ENCODE measurements at places on chromosomes 4 and X. TPM values are rescaled to one million over a fixed set of nuclear protein-coding genes. Genes with fewer than 3 reads are reported as not detected.

DNA sequence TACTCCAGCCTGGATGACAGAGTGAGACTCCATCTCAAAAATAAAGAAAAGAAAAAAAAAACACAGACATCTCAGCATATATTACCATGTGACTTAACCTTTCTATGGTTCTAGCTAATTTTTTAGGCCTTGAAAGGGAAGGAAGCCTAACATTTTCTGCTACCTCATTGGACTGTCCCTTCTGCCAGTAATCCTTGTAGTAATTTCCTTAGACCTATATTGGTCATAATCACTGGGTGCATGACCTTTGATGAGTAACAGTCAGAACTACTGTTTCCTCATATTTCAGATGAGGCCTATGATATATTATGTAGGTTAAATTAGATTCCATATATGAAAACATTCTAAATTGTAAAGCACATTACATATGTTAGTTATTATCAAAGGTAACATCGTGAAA is 9.6 kb downstream of the XIAP start:
- DNase-seq = peak; percentile 21

- no peak for DNase-seq
Measured at GRCh38 chrX:112664924-112665323, 14.8 kb downstream of the LHFPL1 start.

GRCh38 chr4:10891866-10892265 is 207.3 kb upstream of the CLNK start:
- peak; percentile 7 for DNase-seq

- DNase-seq = peak; percentile 98
Measured at GRCh38 chr4:100299046-100299840, 109.0 kb upstream of the DDIT4L start.

- DNase-seq = peak; percentile 86
Measured at GRCh38 chr4:113636877-113637276, 124.7 kb downstream of the CAMK2D start.

- DNase-seq = no peak
Measured at GRCh38 chr4:38612646-38613414, 51.2 kb upstream of the KLF3 start.

- peak; percentile 48 for DNase-seq
Measured at GRCh38 chrX:78123190-78123589, 16.3 kb downstream of the TAF9B start.

GRCh38 chr4:102263024-102263787 is 82.1 kb downstream of the SLC39A8 start:
- peak; percentile 49 for DNase-seq

DNA sequence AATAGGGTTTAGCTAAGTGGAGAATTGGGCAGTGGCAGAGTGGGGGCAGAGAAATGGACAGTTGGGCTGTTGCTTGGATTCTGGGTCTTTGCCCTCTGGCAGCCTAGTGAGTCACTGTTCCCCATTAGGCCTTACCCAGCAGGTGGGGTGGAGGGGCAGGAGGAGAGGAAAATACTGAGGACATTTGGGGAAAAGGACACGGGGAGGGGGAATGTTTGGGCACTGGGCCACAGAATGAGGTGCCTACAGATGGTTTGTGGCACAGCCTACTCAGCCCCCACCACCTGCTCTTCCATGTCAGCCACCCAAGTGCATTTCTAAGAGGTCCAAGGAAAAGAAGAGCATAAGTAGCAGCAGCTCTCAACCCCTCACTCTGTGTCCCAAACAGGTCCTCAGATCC is 13.0 kb downstream of the SLC16A2 start:
- peak; percentile 64 for DNase-seq

- DNase-seq = no peak
Measured at GRCh38 chr4:1402021-1402515, 4.2 kb downstream of the NKX1-1 start.

- no peak for DNase-seq
Measured at GRCh38 chr4:8063974-8064563, 94.5 kb downstream of the ABLIM2 start.

GRCh38 chr4:181147416-181147951 is 1095.7 kb upstream of the TENM3 start:
- no peak for DNase-seq

GRCh38 chrX:28278726-28279125 is 297.5 kb upstream of the DCAF8L1 start:
- DNase-seq = no peak

DNA sequence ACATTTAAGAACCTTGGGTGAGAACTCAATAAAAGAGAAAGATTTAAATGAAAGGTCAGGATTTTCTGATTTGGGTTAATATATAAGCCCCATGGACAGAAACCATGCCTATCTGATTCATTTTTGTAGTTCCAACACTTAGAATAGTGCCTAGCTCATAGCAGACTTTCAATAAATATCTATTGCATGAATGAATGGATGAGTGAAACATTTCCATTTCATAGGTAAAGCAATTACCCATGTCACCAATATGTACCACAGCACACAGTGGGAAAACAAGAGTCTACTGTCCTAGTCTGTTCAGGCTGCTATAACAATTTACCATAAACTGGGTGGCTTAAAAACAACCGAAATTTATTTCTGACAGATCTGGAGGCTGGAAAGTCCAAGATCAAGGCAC is 63.9 kb upstream of the PTPN13 start:
- no peak for DNase-seq

GRCh38 chr4:8280158-8280875 is 10.8 kb downstream of the HTRA3 start:
- no peak for DNase-seq

Gene CDK16
- total RNA-seq = 132 TPM

Gene MAN2B2
- total RNA-seq = 28.5 TPM

Gene CT47B1
- total RNA-seq = not detected

Gene IL2RG
- total RNA-seq = not detected

Gene SLC6A14
- not detected for total RNA-seq

Gene PRRG1
- 17.6 TPM for total RNA-seq

Gene CCDC120
- not detected for total RNA-seq

Gene NXF2
- total RNA-seq = not detected

Gene PNMA5
- total RNA-seq = not detected
